ENCODE measurements at places on chromosomes 4 and X.

DNA sequence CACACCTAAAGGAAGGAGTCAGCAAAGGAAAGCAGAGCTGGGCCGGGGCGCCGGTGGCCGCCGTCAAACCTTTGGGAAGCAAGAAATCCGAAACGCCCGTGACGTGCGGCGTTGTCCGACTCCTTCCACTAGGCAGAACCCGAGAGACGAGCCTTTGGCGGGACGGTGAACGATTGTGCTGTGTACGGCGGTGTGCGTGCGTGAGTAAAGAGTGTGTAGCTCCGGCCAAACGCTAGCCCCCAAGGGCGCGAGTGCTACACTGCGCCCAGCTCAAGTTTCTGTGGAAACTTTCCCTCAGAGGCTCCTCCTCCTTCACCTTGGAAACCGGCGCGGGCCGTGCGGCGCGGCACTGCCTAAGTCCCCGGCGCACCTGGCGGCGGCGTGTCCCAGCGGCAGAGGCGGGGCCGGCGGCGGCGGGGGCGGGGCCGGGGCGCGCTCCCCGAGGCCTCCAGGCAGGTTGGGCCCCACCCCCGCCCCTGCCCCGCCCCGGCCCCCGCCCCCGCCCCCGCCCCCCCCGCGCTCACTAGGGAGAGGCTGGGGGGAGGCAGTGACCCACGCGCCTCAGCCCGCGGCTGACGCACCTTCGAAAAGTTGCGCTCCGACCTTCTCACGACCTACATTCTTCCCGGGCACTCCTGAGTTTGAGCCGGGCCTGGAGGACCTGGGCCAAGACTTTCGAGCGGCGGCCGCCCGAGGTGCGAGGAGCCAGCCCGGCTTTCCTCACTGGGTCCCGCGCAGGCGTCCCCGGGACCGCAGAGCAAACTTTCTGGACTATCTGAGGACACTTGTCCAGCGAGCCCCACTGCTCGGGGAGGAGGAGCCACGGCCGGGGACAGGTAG lies at the start of gene FHIP1A:
Gene FHIP1A, plus strand, starts transcription at position 547 of the 840 bp plus-strand sequence. CDS start 157,084 bp downstream, outside the sequence.
- DNase-seq, result peak; percentile 89

GRCh38 chr4:96593422-96593821 lies 753.5 kb downstream of the PDHA2 start:
- DNase-seq, result no peak

DNA sequence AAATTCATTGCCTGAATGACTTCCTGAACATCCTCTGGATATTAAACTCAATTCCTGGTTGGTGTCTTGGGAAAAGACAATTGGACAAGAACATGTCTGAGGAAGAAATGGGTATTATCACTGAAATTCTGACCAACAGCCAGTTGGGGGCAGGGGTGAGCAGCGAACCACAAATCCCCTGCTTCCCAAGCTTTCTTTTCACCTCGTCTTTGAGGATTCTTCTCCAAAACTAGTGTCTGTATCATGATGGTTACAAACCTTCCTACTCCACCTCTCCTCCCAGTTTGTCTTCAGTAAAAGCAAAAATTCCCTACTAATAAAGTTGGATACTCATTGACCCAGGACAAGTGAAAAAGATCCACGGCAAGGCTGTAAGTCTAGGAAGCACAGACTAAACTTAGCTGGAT lies 48.3 kb upstream of the WDR1 start:
- no peak for DNase-seq

- no peak for DNase-seq
Measured at GRCh38 chr4:86099348-86099747, 260.5 kb downstream of the MAPK10 start.

DNA sequence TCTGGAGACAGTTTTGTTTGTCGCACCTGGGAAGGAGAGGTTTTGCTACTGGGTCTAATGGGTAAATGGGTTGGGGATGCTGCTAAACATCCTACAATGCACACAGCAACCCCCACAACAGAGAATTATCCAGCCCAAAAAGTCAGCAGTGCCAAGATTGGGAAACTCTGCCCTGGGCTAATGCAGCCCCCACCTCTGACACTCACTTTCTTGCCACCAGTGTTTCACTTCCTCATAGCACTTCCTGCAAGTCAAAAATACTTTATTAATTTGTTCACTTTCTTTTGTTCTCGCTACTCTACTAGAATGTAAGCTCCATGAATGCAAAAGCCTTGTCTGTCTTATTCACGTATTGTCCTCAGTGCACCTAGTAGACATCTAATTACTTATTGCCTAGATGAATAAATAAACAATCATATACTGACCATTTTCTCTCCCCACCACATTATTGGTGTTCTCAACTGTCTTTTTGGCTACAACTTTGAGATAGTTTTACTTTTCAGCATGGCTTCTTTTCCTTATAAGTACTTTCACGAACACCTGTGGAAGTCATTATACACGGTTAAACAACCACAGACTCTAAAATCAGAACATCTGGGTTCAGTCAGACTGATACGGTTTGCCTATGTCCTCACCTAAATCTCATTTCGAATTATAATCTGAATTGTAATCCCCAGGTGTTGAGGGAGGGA lies 82.0 kb upstream of the PITX2 start:
- DNase-seq, result no peak

- peak; percentile 37 for DNase-seq
Measured at GRCh38 chr4:184355111-184355604, 119.2 kb downstream of the IRF2 start.
